ENCODE measurements at places on chromosomes 5 and 9.
A peak's percentile ranks its signal among the peaks of the same experiment; 100 is the strongest.

DNA sequence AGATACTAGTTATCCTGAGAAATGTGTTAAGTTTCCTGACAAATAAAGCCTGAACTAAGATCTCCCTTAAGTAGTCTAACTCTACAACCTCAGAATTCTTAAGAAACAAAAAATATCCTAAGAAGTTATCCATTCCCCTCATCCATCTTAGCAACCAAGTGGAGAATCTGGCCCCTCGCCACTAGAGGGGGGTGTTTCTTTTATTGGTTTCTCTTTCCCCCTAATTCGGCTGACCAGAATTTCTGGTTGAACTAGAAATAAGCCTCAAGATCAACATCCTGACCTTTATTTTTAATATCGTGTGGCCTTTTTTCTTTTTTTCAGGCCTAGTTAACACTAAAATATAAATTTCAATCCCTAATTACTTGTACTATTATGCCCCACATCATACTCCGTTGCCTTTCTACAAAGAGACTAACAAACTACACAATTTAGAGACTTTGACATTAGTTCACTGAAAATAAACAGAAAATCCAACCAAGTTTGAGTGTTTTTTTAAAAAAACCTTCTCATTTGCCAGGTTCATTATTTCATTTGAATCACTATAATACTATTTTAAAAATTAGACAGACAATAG lies 14.3 kb upstream of the NR4A3 start:
- peak; percentile 62 for DNase-seq

- DNase-seq = peak; percentile 64
Measured at GRCh38 chr9:114098936-114099668, at the start of gene KIF12. Gene KIF12, minus strand, starts transcription at chr9:114099292. Its CDS starts 16 bp downstream, at chr9:114099276.

DNA sequence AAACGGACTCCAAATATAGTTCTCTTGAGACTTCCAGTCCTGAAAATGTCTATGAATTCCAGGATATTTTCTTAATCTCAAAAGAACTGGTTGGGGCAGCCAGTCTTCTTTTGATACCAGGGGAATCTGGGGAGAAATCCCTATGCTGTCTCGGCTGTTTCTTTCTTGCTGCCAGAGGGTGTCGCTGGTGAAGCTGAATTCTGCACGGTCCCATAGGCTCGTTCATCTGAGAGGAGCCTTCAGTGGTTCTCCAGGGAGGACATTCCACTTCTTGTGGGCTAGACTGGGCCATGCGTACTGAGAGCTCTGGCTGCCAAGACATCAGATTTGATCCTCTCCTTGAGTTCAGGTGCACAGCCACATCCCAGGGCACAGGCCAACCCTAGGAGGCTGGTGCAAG lies 155.0 kb upstream of the CLINT1 start:
- no peak for DNase-seq

DNA sequence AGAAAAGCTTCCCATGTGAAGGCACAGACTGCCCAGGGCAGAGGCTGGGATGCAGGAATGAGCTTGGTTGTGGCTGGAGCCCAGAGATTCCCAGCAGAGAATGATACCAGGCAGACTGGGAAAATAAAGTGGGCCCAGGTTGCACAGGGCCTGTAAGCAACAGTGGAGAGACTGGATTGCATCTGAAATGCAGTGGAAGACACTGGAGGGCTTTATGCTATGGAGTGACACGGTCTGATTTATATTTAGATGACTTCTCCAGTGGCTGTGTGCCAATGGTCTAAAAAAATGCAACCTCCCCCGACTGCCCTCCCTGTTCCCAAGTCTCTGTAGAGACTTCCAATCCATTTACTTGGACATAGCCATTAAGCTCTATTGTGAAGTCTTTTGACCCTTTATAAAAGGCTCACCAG lies 951.1 kb upstream of the DMAC1 start:
- peak; percentile 39 for DNase-seq

DNA sequence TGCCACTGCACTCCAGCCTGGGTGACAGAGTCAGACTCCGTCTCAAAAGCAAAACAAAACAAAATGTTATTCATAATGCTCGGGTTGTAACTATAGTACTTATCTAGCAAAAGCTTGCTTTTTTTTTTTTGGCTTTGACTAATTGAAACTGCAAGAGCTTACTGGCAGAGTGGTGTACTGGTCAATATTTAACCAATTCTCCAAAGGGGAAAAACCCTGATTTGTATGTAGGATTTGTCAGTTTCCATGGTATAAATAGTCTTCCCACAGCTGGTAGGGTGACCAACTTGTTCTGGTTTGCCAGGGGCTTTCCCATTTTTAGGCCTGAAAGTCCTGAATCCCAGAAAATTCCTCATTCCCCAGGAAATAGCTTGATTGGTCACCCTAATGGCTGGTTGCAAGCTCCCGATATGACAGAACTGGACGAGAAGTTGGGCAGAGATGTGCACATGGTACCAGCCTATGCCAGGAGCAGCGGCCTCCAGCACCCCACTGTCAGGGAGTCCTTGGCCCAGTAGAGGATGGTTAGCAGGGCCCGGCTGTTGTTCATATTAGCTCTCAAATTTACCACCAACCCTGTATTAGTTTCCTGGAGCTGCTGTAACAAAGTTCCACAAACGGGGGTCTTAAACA lies 58.0 kb downstream of the FXN start:
- DNase-seq = no peak

GRCh38 chr9:113139225-113139829 lies 11.5 kb upstream of the SLC31A2 start:
- DNase-seq = no peak

DNA sequence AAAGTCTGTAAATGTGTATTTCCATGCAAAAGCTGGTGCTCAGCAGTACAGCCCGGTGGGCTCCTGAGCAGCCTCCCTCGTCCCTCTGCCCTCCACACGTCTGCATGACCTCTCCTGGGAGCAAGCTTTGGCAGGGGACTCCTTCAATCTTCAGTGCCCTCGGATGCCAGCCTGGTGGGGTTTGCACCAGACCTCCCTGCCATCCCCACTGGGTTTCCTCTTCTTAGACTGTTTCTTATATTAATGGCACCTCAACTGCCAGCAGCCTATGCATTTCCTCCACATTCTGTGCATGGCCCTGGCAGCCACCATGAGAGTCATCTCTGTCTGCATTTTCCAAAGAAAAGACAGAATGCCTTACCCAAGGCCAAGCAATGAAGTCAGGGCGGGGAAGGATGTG lies 108.4 kb downstream of the ROR2 start:
- DNase-seq = no peak

DNA sequence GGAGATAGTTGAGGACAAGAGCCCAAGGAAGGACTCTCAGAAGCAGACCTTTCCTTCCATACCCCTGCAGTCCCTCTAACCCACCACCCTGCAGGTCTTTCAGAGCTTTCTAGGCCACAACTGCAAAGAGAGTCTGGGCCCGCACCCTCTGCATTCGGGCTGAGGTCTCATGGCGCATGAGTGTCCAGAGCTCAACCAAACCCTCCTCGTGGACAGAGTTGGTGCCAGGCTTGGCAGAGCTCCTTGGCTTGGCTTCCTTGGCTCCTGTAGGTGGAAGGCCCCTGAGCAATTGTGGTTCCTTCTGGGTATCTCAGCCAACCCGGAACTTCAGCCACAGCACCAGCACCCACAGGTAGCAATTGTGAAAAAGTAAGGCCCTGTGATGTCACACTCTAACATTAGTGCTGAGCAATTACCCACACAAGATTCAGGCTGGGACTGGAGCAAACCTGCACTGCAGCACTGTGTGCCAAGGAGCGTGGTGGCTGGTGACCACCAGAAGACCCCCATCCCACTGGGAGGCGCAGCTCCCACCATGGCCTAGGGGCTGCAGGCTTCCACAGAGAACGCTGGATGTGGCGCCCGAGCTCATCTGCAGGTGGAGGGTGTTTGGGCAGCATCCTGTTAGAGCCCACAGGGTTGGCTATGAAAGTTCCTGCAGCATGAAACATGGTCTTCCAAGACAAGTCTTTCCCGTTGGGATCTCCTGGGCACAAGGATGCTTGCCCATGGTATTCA lies 38.8 kb downstream of the FOXI1 start:
- no peak for DNase-seq

- DNase-seq = peak; percentile 35
Measured at GRCh38 chr9:135478829-135479468, 633 bp upstream of the PPP1R26 start.

- no peak for DNase-seq
Measured at GRCh38 chr5:1231354-1231905, 6.2 kb downstream of the SLC6A18 start.

DNA sequence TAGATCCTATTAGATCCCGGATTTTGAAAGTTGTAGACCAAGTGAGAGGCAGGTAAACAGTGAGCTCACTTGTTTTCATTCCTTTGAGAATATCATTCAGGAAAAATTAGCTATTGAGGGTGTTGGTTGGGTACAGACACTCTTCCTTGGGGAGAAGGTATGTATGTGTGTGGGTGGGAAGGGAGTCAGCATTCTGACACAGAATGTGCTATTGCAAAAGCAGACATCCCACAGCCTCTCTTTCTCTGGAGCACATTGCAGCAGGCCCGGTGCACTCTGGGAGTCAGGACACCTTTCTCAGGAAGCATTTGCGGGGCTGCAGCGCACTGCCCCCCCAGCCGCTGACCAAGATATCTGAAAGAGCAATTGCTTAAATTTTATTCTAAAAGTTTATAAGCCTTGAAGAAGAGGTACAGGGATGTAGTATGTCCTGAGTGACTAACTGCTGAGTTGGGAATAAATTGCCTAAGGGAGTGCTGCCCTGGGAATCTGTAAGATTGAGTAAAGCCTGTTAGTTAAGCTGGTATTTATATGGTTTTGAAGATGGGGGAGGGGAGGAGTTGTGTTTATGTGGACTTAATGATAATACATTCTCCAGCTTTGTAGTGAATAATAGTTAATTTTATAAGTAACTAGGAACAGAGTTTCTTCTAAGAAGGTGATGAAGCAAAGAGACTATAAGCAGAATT lies 5.2 kb downstream of the TNFAIP8 start:
- no peak for DNase-seq

- no peak for DNase-seq
Measured at GRCh38 chr9:138025417-138025816, 147.8 kb downstream of the CACNA1B start.

DNA sequence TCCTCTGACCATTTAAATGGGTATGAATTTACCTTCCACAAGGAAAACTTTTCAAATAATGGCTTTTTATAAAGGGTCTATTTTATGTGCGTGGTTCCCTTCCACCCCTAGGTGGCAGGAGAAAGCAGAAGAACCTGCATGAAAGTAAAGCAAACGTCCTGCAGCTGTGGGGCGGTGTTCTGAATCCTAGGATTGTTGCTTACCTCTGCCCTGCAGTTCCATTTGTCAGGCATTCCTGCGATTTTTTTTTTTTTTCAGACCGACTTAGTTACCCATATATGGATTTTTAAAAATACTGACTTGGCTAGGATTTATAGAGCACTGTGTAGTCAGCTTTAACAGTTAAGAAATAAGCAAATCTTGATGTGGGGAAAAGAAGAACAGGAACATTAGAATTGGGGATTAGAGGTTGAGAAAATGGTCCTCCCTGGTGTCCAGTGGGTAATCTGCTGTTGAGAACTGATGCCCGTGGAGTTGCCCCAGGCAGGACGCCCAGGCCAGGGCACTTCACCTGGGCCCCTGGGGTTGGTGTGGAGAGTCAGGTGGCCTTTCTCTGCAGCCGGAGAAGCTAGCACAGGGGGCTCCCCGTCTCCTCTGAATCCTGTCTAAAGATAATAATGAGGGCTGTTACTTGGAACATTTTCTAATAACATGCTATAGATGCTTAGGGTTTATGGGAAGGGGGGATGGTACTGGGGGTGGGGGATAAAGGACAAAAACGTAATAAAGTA lies 30.4 kb upstream of the LTC4S start:
- peak; percentile 85 for DNase-seq

DNA sequence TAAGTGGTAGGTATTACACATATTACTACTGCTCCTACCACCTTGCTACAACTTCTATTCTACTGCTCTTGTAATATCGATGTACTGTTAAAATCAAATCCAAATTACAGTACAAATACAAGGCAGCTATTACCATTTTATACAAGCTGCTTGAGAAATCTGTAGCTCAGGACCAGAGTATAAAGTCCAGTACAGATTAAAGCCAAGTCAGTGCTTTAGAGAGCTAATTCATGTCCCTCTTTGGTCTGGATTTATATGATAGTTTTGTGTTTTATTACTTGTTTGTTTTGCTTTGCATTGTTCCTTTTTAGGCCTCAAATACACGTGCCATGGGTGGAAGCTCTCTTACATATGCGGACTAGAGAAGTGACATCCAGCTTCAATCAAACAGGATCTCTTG lies 75.8 kb downstream of the DPYSL3 start:
- no peak for DNase-seq

DNA sequence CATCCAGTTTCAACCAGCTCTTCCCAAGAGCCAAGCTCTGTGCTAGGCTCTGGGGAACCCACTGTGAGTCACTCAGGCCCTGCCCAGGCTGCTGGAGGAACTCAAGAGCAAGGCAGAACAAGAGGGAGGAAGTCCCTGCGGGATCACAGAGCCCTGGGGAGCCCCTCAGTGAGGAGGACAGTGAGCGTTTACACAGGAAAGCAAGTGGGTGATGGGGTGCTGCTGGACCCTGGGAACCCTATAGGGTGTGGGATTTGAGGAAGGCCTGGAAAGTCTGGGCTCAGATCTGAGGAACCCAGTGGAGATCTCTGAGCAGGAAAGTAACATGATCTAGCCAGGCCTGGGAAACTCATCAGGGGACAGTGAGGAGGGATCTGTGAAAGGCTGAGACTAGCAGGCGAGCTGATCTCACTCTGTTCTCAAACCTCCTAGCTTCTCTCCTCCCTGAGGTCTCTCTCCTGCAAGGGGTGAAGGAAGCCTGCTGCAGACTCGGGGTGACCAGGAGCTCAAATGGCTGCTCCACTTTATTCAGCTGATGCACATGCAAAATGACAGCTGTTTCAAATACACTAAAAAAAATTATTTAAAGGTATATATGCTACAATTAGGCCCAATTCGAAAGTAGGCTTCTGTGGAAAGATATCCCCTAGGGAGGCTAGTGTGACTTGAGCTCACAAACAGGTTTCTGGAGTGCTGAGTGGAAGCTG lies 70.0 kb downstream of the SHB start:
- no peak for DNase-seq

GRCh38 chr9:19373527-19373926 lies 6.5 kb downstream of the RPS6 start:
- DNase-seq = no peak

DNA sequence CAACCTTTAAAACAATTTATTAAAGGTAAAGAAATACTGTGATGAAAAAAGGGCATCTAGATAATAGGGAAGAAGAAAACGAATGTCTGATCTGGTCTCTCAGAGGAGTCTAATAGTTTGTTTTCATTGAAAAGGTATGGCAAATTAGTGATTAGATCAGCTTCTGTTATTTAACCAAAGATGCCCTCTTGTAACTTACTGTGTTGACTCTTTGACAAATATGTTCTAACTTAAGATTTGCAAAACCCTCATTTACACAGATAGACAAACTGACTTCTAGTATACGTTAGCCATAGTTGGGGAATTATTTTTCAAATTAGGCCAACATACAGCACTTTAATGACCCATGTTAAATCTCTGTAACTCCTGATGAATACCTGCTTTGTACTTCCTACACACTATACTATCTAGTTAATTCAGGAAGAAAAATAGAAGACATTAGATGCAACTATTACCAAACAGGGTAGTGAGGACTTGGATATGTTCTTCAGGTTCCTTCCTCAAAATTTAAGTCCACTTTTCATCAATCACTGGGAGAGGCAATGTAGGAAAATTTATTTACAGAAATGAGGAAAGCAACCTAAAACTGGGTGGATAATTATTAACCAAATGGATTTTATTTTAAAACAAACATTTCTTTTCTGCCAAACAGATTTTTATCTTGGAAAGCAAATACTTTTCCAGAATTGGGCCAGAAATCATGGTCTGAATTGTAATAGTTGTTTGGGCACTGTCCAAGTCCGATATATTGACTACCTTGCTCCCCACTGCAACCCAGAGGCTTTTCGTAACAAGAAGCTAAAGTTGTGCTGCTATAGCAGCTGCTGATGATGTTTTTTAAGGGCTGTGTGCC lies 66.4 kb upstream of the PPP2R2B start:
- no peak for DNase-seq

GRCh38 chr5:72988769-72989168 lies 32.9 kb downstream of the FCHO2 start:
- DNase-seq = no peak

All from brain (organoid and tissue), 16 donors.